ENCODE measurements at places on chromosomes 2 and 18.

- DNase-seq = no peak
Observed at GRCh38 chr2:37564356-37564755, 107.1 kb downstream of the CDC42EP3 start.

GRCh38 chr2:145755019-145755837, 1235.3 kb upstream of the ZEB2 start:
- DNase-seq = no peak

- DNase-seq = no peak
Observed at GRCh38 chr2:54683596-54683995, 39.9 kb upstream of the EML6 start.

DNA sequence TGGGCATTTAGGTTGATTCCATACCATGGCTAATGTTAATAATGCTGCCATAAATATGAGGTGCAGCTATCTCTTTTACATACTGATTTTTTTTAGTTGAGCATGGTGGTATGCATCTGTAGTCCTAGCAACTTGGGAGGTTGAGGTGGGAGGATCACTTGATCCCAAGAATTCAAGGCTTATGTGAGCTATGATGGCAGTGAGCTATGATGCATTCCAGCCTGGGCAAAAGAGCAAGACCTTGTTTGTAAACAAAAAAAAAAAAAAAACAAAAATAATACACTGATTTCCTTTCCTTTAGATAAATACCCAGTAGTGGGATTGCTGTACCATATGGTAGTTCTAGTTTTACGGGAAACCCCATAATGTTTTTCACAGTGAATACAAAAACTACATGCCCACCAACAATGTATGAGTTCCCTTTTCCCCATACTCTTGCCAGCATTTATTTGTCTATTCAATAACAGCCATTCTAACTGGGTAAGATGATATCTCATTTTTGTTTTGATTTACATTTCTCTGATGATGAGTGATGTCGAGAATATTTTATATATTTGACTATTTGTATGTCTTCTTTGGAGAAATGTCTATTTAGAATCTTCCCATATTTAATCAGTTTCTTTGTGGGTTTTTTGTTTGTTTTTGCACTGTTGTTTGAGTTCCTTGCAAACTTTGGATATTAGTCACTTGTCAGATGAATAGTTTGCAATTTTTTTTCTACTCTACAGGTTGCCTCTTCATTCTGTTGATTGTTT, 281.0 kb upstream of the KYNU start:
- peak; percentile 88 for DNase-seq

- no peak for DNase-seq
Observed at GRCh38 chr2:114056294-114057143, 166.6 kb downstream of the ACTR3 start.

DNA sequence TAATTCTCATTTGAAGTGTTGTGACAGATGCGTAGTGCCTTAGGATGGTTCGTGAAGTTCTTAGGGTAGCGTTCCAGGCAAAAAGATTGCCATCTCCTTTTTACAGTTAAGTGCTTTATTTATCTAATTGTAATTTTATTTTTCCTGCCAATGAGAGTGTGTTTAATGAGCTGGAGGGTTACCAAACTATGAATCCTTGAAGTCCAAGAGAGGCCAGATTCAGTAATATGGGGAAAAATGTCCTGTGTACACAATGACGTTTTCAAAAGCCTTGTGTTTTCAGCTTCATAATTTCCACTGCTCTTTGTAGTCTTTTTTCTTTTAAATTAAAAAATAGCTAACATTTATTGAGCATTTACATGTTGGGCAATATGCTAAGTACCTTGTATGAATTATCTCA, 23.8 kb downstream of the ACYP2 start:
- no peak for DNase-seq

DNA sequence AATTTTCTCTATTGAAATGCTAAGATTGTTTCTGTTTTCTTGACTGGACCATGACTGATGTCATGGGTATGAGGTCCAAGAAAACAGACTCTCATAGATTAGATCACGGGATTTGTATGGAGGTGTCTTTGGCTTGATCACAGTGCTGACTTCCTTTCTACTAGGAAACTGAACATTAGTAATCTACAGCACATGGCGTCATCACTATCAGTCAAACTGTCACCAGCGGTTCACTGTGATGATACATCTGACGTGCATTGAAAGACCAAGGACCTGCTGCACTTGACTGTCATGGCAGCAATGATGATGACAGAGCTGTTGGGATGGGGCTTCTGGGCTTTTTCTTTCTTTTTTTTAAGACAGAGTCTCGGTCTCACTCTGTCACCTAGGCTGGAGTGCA, 28.2 kb upstream of the IMPA2 start:
- no peak for DNase-seq

DNA sequence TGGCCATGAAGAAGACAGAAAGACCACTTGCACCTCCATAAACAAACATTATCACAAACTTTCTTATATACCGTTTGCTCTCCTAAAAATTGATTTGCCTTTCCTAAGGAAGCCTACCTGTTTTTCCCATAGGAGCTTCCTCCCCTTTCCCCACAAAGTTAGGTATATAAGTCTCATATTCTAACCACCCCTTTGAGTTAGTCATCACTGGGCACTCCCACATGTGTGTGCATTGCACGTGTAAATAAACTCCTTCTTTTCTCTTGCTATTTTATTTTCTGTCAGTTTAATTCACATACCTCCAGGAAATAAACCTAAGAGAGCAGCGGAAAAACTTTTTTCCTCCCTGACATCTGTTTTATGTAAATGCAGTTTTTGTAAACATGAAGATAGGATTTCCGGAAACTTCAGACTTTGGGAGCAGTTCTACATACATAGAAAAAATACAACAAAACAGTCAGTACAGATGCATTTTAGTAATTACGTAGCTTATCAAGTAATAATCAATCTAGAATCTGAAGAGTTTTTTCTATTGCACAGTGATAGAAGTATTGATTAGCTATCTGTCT, 46.6 kb downstream of the PLCL1 start:
- DNase-seq = no peak

DNA sequence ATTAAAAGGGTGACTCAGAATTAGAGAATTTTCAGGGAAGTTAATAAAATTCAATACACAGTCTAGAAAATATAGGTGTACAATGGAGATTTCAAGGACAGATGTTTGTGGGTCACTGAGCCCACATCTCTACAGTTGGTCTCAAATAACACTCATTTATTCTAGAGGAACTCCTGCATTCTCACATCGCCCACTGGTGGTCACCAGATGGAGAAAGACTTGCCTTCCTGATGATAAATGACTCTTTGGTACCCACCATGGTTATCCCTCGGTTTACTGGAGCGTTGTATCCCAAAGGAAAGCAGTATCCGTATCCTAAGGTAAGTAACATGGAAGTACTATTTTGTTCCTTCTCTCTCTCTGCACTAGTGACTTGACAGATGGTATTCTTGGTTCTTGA, 1297.1 kb downstream of the DPP10 start:
- no peak for DNase-seq

GRCh38 chr18:53946594-53946993, 277.9 kb downstream of the MBD2 start:
- peak; percentile 33 for DNase-seq

DNA sequence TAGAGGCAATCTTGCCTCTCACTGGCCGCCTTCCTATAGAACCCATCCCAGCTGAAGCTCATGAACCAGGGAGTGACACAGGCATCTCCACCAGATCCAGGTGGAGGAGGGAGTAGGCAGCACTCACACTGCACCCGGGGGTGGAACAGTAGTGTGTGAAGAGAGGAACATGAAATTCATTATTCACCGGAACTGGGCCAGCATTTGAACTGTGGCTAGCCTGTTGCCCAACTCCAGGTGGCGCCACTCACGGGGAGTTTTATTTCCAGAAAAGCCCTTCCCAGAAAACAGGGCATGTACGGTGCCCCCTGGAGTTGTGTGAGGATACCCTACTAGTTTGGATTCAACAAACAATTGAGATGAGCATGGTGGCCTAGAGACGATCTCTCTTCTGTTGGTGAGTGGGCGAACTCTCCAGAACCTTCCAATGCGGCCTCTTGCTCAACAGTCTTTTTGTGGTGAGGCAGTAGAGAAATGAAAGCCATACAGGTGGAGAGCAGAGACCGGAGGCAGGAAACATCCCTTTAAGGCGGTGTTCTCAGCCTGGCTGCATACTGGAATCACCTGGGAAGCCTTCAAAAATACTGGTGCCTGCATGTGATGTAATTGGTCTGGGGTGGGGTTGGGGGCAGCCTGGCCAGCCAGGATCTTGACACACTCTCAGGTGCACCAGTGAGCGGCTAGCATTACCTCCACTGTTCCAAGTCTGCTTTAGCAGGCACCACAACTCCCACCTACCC, 73.5 kb upstream of the NEDD4L start:
- DNase-seq = no peak

Measured in fibroblast of skin of back (primary cell).